ENCODE measurements at places on chromosomes 5 and 9.

DNA sequence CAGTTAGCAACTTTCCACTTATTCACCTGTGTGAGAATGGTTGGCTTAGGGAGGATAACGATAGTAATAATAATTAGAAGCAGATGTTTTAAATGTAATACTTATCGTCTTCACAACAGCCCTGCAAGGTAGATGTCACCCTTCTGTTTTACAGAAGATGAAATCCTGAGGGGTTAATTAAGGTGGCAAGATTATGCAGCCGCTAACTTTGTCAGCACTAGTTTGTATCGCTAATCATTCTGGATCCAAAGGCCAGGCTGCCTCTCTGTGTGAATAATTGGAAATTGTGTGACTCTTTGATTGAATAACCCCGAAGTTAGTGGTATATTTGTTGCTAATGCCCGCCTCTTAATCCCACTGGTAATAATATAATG lies 635 bp downstream of the IFT74 start:
- no peak for DNase-seq

DNA sequence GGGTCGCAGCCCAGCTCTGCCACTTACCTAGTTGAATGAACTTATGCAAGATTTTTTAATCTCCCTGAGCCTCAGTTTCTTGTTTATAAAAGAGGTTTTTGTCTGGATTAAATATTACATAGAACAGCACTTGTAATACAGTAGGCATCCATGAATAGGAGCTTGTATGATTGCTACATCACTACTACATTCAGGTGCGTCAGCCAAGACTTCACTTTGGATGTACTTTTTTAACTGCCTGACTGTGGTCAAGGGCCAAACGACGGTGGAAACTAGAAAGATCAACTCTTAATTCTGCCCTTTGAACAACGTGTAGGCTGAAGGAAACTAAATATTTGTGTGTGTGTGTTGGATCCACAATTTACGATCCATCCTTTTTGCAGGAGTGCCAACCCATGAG lies 172.8 kb downstream of the RFK start:
- no peak for DNase-seq

DNA sequence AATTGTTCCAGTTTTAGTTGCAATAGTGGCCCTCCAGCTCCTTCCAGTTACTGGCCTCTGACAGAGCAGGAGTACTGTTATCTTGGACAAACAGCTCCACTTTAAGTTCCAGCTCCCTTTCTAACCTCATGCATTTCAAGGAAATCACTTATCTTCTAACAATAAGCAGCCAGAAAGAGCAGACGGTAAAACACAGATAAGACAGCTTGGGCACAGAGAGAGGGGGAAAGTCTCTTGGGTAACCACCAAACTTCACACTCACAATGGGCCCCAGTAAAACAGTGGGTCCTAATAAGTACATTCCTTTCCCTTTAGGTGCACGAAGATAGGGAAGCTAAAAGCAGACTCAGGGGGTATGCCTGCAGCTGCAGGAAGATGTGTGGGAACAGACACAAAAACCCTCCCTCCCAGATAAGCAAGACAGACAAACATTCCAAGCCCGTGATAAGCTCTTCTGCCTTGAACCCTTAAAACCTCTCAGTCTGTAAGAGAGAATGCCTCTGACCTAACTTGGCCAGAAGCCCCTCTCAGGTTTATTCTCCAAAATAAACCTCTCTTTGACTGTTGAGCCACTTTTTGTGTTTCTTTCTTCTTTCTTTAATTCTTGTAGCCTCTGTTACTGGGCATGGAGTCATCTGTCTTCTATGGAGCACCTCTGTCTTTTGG lies 30.8 kb downstream of the OR1J1 start:
- no peak for DNase-seq

DNA sequence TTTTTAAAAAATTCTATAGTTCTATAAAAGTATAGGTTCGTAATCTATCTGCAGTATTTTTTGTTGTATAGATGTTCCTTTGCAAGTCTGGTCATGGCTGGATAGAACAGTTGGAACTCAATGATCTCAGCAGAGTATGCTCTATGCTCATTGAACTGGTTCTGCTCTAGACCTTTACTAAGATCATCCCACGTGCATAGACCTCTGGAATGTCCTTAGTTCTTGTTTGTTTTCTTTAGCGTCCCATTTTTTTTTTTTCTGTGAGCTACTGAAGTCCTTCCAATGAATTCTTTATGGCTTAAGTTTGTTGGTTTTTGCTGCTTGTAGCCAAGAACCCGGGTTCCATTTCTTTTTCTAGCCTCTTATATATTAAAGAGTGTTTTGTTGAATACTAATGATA lies 3.5 kb downstream of the TMEM38B start:
- no peak for DNase-seq

DNA sequence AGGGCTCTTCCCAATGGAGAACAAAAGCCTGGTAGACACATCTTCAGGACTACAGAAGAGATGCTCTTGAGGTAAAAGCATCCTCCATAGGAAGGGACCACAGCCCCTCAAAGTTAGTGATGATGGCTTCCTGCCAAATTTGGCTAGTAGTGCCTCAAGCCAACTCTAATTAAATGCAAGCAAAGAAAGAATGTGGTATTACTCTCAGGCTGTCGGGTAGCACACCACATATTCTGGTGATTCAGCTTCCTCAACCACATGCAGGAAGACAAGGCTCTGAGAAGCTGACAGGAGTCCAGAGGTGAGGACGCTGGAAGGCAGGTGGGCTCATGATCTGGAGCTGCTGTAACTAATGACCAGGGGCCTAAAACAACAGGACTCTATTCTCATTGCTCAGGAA lies 37.2 kb upstream of the S1PR3 start:
- no peak for DNase-seq

- DNase-seq = no peak
These were observed 85.5 kb downstream of the ANXA1 start for GRCh38 chr9:73237140-73237539.

DNA sequence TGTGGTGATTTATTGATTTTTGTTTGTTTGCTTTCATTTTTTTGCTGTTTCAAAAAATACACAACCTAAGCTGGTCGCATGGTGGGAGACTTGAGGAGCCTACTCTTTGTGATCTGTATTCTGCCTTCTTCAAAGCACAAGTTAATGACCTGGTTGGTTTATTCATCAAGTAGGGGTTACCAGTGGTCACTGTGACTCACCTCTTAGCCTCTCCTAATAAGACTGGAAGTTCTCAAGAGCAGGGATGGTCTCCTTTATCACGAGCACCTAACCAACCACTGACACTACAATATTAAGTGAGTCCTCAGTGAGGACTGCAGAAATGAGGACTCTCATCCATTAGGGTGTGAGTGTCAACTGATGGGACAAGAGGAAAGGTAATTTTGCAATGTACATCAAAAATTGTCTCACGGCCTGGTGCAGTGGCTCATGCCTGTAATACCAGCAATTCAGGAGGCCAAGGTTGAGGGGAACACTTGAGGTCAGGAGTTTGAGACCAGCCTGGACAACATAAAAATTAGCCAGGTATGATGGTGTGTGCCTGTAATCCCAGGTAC lies 13.6 kb upstream of the MTMR12 start:
- no peak for DNase-seq

GRCh38 chr5:105670596-105670995 lies 2000.1 kb downstream of the EFNA5 start:
- no peak for DNase-seq

GRCh38 chr9:116686693-116687073 lies 422 bp upstream of the TRIM32 start:
- no peak for DNase-seq

GRCh38 chr9:95533996-95534680 lies 17.4 kb upstream of the PTCH1 start:
- DNase-seq = no peak

- no peak for DNase-seq
These were observed 132.3 kb downstream of the SUSD1 start for GRCh38 chr9:112042769-112043168.

DNA sequence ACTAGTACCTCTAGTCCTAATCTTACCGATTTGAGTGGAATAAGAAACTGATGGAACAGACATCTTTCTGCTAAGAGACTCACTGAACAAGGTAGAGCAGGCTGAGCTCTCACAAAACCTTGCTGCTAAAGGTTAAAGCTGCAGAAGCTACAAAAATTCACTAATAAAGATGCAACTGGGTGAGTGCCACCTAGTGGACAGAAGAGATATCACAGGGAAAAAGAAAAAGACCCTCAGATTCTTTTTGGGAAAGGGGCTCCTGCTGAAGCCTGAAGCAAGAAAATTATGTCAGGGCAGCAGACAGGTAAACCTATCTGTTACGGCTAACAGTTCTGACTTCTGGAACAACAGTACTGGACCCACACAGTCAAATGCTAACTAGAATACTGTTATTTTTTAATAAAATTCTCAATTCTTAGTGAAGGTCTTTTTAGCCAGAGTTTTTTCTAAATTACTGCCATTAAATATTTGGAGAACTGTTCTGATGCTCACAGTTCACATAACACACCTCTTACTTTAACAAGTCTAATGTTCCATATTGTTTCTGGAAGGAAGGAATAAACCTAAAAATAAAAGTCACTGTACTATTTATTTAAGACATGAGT lies 51.2 kb downstream of the DIAPH1 start:
- no peak for DNase-seq

DNA sequence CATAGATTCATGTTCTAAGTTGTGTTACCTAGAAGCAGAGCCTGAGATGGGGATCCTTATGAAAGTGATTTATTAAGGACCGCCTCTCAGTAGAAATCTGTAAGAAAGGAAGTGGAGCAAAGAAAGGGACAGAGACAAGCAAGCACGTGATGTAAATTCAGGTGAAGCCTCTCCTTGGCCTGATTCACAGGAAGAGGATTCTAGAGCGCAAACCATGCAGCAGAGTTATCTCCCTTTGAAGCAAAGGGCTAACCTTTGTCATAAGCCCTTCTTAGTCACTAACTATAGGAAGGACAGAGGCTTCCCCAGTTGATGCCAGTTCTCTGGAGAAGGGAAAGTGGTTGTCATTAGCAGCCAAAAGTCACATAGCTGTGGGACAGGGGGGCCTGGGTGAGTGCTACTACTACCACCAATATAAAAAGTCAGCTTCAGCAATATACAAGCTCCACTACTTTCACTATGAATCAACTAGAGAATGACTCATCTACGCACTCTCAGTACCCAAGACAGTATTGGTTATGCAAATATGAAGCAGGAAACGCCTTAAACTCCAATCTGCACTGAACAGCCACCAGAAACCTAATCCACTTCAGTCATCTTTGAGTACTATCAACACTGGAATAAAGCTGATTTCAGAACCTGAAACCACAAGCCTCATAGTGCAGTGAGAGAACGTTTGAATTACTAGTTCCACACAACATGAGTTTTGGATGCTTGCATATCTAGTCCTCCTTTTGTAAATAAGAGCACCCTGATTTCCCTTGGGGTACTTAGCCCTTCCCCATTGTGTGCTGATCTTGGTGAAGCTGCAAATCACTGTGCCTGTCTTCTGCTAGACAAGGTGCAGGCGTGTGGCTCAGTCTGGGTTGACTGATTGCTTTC lies 162.7 kb downstream of the ZNF608 start:
- peak; percentile 19 for DNase-seq

- no peak for DNase-seq
These were observed 18.3 kb upstream of the FRMPD1 start for GRCh38 chr9:37632479-37632878.

- no peak for DNase-seq
These were observed 39.3 kb upstream of the KIAA1958 start for GRCh38 chr9:112447283-112447761.

- DNase-seq = no peak
These were observed 581.2 kb downstream of the CDH18 start for GRCh38 chr5:19406576-19407365.

- DNase-seq = no peak
These were observed 15.4 kb upstream of the NPR2 start for GRCh38 chr9:35776018-35776417.

DNA sequence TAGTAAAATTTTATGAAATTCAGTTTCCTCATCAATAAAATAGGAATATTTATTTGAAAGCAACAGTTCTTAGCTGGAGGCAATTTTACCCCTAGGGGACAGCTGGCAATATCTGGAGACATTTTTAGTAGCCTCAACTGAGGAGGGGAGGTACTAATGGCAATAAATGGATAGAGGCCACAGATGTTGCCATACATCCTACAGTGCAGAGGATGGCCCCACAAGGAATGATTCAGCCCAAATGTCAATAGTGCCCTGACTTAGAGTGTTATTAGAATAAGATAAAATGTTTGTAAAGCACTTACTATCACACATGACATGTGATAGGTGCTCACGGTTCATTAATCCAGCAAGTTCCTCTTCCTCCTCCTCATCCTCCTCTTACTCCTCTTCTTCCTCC lies 293.6 kb downstream of the KCTD16 start:
- no peak for DNase-seq

- no peak for DNase-seq
These were observed 152.3 kb downstream of the GAS1 start for GRCh38 chr9:86795047-86795442.

DNA sequence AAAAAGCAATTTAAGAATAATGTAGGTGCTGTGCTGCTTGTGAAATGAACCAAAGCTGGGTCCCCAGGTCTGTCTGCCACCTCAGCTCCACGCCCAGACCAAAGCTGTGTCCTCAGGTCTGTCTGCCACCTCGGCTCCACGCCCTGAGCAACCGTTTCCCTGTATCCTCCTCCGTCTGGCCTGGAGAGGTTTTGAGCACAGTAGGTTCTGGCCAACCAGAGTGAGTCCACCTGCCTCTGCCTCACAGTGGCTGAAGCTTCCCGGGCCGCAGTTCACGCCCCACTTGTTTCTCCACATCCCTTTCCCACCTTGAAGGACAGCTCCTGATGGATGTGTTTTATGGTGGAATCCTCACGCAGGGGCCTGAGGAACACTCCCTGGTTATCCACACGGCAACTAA lies 120.5 kb downstream of the ADAMTS2 start:
- DNase-seq = no peak

GRCh38 chr5:14752497-14753071 lies 88.1 kb downstream of the OTULIN start:
- DNase-seq = no peak

GRCh38 chr5:115857057-115857479 lies 15.3 kb downstream of the AP3S1 start:
- DNase-seq = no peak

DNA sequence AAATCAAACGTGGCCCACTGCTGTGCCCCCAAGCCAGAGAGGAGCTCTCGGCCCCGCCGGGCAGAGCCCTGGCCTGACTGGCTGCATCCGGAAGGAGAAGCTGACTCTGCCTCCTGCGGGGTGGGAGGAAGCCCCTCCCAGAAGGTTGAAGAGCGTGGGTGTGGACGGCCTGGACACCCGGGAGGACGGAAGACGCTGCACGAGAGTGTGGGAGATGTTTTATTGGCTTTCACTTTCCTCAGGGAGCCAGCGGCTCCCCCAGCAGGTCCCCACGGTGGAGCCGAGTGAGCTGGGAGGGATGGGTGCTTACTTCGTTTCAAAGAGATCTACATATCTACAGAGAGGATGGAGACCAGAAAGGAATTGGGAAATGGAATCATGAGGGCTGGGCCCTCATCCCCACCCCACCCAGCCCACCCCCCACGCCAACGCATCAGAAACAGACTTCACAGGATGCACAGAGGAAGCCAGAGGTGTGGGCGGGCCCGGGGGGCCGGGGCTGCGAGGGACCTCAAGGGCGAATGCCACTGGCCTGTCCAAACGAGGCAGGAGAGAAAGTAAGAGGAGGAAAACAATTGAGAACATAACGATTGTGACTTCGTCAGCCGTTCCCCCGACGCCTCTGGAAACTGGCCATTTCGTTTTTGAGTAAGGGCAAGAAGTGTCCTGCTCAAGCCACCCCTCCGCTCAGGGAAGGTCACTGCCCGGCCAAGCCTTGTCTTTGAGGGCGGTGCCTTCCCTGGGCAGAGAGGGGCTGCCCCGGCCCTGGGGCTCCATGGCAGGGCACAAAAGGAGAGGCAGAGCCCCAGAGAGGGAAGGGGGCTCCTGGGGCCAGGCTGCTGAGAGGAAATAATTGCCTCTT lies 32.1 kb downstream of the FAM163B start:
- DNase-seq = no peak

Measured in CD4-positive, alpha-beta memory T cell (primary cell).